ENCODE measurements at places on chromosomes 7 and 10.
A peak's percentile ranks its signal among the peaks of the same experiment; 100 is the strongest.

DNA sequence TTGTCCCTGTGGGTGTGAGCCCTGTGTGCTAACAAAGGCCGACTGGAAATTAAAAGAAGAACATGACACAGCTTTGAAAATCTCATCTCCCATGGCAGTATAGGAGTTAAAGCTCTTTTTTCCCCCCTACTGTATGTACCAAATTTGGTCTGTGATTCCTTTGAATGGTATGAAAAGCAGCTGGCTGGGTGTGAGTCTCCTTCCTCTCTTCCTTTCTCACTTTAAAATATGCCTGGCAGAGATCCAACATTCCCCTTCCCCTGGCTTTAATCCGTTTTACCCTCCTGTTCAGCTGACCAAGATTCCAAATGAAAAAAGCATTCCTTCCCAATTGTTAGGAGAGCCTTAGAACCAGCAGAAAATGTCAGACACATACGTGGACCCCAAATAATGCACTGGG is 225.0 kb upstream of the CELF2 start:
- DNase-seq = peak; percentile 95

GRCh38 chr7:17994079-17994850 is 33.4 kb downstream of the PRPS1L1 start:
- DNase-seq = no peak

GRCh38 chr7:11899247-11899646 is 67.2 kb upstream of the THSD7A start:
- DNase-seq = no peak

DNA sequence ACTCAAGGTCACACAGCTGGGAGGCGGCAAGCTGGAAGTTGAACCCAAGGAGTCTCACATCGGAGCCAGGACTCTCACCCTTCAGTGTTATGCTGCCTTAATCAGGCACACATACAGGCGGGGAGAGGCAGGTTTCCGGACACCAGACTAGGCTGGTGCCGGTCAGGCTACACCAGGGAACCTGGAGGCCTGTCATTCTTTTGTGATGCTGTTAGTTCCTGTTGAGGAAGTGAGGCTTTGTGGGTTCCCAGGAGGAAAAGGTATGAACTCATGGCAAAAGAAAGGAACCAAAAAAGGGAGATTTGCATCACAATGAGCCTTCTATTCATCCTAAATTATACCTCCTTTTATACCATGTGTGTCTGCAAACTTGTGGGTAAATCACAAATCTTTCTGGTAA is 103.8 kb downstream of the TCF7L2 start:
- peak; percentile 74 for DNase-seq

DNA sequence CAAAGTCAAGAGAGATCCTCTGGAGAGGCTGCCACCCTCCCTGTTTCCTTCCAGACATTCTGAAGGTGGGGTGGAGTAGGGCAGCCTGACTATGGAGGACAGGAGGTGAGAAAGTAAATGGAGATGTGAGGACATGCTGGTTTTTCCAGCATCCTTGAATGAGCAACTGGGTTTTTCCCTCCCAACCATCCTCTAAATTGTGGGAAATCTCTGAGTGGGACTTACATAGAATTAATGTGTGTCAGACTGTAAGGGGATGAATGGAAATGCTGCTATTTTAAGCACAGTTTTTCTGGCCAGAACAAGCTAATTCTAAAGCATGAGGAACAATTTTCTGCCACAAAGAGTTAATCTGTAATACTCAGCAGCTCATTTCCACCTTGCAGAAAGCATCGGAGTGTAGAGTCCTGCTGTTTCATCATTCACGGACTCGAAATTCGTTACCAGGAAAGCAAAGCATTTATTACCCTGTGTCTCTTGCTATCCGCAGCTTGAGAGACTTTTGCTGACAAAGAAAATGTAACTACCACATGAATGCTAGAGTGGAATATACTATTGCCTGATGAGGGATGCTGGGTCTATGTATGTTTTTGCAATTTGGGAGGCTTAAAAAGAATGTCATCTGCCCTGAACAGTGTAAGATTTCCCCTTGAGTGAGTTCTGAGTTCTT is 213.0 kb downstream of the CELF2 start:
- DNase-seq = no peak

DNA sequence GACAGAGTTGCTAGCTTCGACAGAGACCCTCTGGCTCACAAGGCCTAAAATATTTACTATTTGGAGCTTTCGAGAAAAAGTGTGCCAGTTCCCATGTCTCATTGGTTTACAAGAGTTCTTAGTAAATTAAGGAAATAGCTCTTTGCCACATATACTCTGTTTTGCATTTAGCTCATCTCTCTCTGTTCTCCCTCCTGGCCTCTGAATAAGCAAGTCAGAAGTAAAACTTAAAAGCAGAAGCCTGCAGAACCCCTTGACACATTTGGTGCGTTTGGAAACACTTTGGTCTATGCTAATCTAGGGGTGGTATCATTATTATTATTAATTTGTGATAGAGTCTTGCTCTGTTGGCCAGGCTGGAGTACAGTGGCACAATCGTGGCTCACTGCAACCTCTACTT is 6.4 kb downstream of the CARD11 start:
- no peak for DNase-seq

- DNase-seq = no peak
Measured at GRCh38 chr7:133827707-133828623, 299.2 kb upstream of the LRGUK start.

DNA sequence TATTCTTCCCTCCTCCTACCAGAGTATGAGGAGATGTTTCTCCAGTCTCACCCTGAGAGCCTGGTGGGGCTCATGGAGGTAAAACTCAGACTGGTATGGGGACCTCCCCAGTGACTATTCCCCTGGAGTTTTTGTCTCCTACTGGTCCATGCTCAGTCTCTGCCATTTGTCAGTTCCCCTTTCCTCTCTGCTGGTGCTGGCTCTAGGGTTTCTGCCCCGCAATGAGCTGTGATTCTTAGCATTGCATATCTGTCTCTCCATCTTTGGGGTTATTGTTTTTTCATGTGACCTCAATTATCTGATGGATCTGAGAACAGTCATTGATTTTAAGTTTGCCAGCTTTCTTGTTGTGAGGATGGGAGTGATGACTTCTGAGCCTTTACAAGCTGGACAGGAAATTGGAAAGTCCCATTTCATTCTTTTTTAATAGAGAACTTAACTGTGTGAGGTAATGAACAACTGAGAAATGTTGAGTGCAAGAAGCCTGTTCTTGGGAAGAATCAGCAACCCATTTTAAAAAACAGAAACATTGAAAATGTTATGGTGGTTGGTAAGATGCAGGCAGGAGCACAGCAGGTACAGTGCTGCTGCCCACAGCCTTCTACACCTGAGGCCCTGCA is 26.9 kb downstream of the NACAD start:
- DNase-seq = no peak

DNA sequence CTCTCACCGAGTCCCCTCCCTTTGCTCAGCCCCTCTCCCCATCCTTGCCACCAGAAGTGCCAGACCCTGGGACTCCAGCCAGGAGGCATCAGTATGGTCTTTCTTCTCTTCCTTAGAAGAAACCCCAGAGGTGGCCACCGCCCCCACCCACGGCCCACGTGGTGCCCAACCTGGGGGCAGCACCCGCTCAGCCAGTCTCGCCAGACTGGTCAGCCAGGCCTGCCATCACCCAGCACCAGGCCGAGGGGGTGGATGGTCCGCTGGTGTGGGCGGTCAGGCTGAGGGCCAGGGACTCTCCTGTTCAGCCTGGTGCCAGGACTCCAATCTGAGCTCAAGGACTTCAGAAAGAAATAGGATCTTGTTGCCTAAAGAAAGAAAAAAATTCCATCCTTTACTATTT is 5.8 kb upstream of the CLDN4 start:
- DNase-seq = no peak

DNA sequence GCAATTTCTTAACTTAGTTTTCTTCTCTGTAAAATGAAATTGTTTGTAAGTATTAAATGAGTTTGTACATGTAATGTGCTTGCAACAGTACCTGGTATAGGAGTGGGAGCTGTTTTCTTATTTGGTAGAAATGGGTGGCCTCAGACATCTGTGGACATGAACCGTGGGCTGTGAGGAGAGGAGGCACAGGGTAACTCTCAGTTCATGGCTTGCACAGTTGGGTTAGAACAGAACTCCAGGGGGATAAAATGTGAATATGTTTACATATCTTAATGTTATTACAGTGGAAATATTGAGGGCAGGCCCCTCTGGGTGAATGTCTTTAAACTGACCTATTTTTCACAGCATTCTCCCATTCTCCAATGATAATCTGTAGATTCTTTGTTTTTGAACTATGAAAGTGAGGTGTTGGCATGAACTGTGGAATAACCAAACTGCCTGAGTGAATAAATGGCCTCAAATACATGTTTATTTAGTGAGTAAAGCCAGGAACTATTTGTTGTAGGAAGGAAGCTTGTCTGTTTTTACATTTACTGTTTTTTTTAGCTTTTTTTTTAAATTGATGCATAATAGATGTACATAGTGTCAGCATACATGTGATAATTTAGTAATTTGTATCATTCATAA is 2.6 kb downstream of the ABCA13 start:
- no peak for DNase-seq

DNA sequence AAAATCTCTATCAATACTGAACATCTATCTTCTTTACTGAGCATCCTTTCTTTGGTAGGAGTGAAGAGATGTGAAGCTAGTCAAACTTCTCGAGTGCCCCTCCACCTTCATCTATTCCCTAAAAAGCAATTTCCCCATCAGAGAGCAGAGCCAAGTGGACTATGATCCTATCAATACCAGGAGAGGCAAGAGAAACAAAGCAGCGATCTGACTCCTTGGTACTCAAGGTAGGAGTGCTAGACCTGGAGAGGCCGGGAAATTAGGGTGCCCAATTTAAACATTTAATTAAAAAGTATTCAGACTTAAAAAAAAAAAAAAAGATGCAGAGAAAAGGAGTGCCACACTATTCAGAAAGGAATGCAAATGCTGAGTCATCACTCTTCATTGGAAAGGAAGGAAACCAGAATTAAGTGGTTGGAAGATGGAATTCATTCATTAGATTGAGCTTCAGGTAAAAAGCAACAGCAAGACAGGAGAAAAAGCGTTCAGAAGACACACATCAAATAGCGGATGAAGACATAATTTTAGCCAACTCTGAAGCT is 1.6 kb downstream of the TIAL1 start:
- peak; percentile 61 for DNase-seq

All from cardiac fibroblast (primary cell).